Chondrocyte (in vitro differentiated cells): ENCODE measurements at places on chromosomes 1 and 21. TPM values are rescaled to one million over a fixed set of nuclear protein-coding genes. Genes with fewer than 3 reads are reported as not detected.
A peak's percentile ranks its signal among the peaks of the same experiment; 100 is the strongest.

- no peaks in the 10 kb centered on the region for H3K4me1 ChIP-seq
- no peak overlapping the region for H3K27ac ChIP-seq
- DNase-seq = no peak
- no peaks in the 10 kb centered on the region for H3K27me3 ChIP-seq
Observed at GRCh38 chr21:26425576-26425975, 147.5 kb downstream of the CYYR1 start.

The MATN1 gene
- total RNA-seq = 0.19 to 0.82 TPM (median 0.47 TPM) in 3 replicates

The B4GALT3 gene
- 22.4 to 23.7 TPM (median 23.0 TPM) in 3 replicates for total RNA-seq

- H3K4me3 ChIP-seq = no peak overlapping the region
- no peaks in the 10 kb centered on the region for H3K36me3 ChIP-seq
- no peak overlapping the region for H3K27ac ChIP-seq
- DNase-seq = no peak
- H3K27me3 ChIP-seq = no peaks in the 10 kb centered on the region
Observed at GRCh38 chr21:10425856-10426255, 95.5 kb upstream of the TPTE start.

DNA sequence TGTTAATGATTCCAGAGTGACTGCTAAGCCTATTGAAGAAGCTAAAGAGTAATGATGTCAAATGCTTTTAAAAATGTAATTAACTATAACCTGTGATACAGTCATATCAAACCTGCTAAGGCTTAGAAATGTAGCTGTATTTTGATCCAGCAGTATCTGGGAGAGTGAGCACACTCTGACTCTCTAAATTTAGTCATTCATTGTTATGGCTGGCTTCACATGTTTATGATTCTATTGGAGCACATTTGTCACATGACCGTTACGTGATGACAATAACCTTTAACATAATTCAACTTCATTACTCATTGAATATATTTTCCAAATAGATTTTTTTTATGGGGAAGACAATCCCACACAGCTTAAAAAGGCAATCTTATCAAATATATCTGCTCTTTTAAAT, 587.1 kb downstream of the LMO4 start:
- no peaks in the 10 kb centered on the region for H3K27me3 ChIP-seq
- H3K4me3 ChIP-seq = no peak overlapping the region
- no peak for DNase-seq
- H3K27ac ChIP-seq = no peak overlapping the region
- H3K4me1 ChIP-seq = peaks cover 34% of the 10 kb centered on the region

GRCh38 chr1:178483251-178483957, 13.4 kb downstream of the CLEC20A start:
- H3K36me3 ChIP-seq = peaks cover 6% of the 10 kb centered on the region
- no peaks in the 10 kb centered on the region for H3K27me3 ChIP-seq

The OR2L3 gene
- not detected in 3 replicates for total RNA-seq

DNA sequence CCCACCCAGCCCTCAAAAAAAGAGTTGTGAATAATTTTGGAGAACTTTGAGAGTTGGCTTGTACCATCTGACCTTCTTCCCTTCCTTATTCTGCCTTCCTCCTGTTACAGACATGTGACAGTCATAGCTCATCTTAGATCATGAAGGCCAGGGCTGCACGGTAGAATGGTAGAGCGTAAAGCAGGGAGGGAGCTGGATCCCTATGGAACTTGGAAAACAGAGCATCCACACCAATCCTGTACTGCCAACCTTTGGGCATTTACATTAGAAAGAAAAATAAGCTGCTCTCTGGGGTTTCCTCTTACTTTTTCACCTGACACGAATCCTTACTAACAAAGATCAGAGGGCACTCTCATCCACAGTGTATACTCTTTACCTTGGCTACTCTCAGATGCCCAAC, 121.5 kb downstream of the GPR52 start:
- no peaks in the 10 kb centered on the region for H3K36me3 ChIP-seq
- no peaks in the 10 kb centered on the region for H3K27me3 ChIP-seq
- H3K27ac ChIP-seq = no peak overlapping the region
- H3K4me1 ChIP-seq = no peaks in the 10 kb centered on the region
- no peak for DNase-seq

GRCh38 chr1:50857702-50858101, 102.4 kb downstream of the FAF1 start:
- peaks cover 13% of the 10 kb centered on the region for H3K36me3 ChIP-seq
- no peaks in the 10 kb centered on the region for H3K27me3 ChIP-seq
- no peak overlapping the region for H3K27ac ChIP-seq

DNA sequence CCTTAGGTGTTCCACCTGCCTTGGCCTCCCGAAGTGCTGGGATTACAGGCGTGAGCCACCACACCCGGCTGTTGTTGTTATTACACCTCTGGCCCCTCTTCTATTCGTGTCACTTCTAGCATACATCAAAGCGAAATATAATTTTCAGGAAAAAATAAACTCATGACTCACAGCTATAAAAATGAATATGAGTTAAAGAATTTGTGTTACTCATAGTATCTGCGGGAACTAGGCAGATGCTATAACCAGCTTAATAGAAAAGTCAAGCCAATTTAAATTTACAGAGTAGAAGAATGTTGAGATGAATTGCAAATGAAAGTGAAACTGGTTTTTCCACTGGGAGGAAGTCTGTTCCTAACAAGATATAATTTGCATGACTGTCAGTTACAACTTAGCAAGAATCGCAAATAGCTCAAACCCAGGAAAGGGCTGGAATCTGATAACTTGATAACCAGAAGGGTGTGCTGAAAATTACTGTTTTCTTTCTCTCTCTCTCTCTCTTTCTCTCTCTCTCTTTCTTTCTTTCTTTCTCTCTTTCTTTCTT, 11.2 kb downstream of the OR2W3 start:
- DNase-seq = no peak
- H3K27ac ChIP-seq = peak overlapping the region; percentile 5
- no peaks in the 10 kb centered on the region for H3K36me3 ChIP-seq
- no peak overlapping the region for H3K4me3 ChIP-seq
- peaks cover 7% of the 10 kb centered on the region for H3K4me1 ChIP-seq

The NAV1 gene
- total RNA-seq = 201 to 294 TPM (median 211 TPM) in 3 replicates

GRCh38 chr1:206808615-206809014, 36.3 kb upstream of the IL10 start:
- H3K27me3 ChIP-seq = peaks cover 21% of the 10 kb centered on the region
- H3K4me1 ChIP-seq = no peaks in the 10 kb centered on the region

GRCh38 chr1:40634901-40635655, 30.4 kb downstream of the RIMS3 start:
- peaks cover 8% of the 10 kb centered on the region for H3K4me1 ChIP-seq
- H3K27me3 ChIP-seq = no peaks in the 10 kb centered on the region
- no peak overlapping the region for H3K4me3 ChIP-seq

- H3K4me3 ChIP-seq = no peak overlapping the region
- H3K27me3 ChIP-seq = no peaks in the 10 kb centered on the region
- no peak for DNase-seq
- no peaks in the 10 kb centered on the region for H3K36me3 ChIP-seq
- no peaks in the 10 kb centered on the region for H3K4me1 ChIP-seq
- H3K27ac ChIP-seq = no peak overlapping the region
Observed at GRCh38 chr1:190588424-190588823, 110.8 kb upstream of the BRINP3 start.

The ACADM gene
- total RNA-seq = 34.7 to 46.2 TPM (median 35.2 TPM) in 3 replicates

DNA sequence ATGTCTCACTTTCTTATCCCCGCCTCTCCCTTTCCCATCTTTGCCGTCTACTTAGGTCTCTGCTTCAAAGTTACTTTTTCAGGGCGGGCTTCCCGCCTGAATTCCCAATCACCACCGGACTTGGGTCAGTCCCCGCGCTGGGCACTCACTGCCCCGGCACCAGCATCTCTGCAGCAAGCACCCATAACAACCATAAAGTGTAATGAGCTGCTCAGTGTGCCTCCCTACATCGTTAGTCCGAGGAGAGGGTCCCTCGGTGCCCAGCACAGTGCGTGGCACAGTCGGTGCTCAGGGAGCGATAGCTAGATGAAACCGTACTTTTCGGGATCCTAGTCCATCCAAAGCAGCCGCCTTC, 633 bp upstream of the CTPS1 start:
- peak overlapping the region; percentile 76 for H3K4me3 ChIP-seq
- no peak for DNase-seq
- H3K36me3 ChIP-seq = peaks cover 3% of the 10 kb centered on the region
- H3K4me1 ChIP-seq = peaks cover 66% of the 10 kb centered on the region

DNA sequence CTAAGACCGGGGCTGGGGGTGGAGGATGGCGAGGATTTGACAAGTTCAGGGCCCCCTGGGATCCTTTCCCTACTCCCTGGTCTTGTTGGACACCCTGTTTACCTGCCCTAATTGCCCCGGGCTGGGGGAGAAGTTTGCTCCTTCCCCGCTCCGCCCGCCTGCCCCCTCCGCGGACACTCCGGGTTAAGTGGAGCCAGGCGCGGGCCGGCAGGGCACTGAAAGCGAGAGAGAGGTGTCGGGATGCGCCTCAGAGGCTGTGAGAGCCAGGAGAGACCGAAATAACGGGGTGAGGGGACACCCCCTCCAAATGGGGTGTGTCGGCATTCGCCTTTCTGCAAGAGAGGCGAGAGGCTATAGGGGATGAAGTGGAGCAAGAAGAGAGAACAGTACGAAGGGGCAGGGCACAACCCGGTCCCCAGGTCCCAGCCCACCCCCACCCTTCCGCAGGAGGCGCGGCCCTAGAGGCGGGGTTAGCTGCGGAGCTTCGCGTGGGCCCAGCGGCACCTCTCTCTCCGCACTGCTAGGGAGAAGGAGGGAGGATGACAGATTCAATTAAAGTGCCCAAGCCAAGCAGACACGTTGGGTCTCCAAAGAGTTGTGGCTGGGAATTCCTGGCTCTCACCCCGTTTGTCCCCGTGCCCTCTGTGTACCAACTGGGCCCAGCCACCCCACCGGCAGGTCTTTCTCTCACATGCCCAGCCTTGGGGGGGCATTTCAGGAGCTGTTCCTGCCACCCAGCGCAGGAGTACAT, 3.8 kb downstream of the EFNA3 start:
- peaks cover 44% of the 10 kb centered on the region for H3K4me1 ChIP-seq
- peaks cover 24% of the 10 kb centered on the region for H3K27me3 ChIP-seq
- peaks cover 5% of the 10 kb centered on the region for H3K36me3 ChIP-seq
- H3K4me3 ChIP-seq = peak overlapping the region; percentile 16
- DNase-seq = no peak
- H3K27ac ChIP-seq = no peak overlapping the region

- H3K36me3 ChIP-seq = no peaks in the 10 kb centered on the region
- H3K4me1 ChIP-seq = peaks cover 33% of the 10 kb centered on the region
- H3K4me3 ChIP-seq = no peak overlapping the region
- H3K27ac ChIP-seq = no peak overlapping the region
Observed at GRCh38 chr1:67830226-67830625, 3.0 kb downstream of the GNG12 start.

DNA sequence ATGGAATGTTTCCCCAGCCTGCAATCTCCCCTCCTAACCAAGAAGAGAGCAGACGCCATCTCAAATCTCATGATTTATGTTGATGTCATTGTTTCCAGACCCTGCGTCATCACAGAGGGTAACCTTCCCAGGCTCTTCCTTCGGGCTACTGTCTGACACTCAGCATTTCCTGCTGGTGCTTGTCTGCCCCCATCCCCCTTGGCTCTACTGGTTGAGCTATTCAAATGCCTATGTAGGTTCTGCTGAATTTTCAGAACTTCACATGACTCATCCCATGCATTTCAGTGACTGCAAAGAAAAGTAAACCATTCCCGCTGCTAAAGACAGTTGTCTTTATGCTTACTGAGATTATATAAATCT, 24.8 kb upstream of the ITPKB start:
- H3K4me3 ChIP-seq = no peak overlapping the region
- H3K4me1 ChIP-seq = peaks cover 24% of the 10 kb centered on the region
- no peaks in the 10 kb centered on the region for H3K36me3 ChIP-seq
- DNase-seq = no peak
- H3K27me3 ChIP-seq = no peaks in the 10 kb centered on the region
- H3K27ac ChIP-seq = peak overlapping the region; percentile 82

The PGBD5 gene
- 1.5 to 5.4 TPM (median 1.8 TPM) in 3 replicates for total RNA-seq

The OR6F1 gene
- total RNA-seq = not detected in 3 replicates

The RGS1 gene
- not detected in 3 replicates for total RNA-seq

- no peak overlapping the region for H3K27ac ChIP-seq
- no peaks in the 10 kb centered on the region for H3K4me1 ChIP-seq
- no peak overlapping the region for H3K4me3 ChIP-seq
- no peak for DNase-seq
Observed at GRCh38 chr21:30942192-30942591, 60.8 kb upstream of the KRTAP11-1 start.

DNA sequence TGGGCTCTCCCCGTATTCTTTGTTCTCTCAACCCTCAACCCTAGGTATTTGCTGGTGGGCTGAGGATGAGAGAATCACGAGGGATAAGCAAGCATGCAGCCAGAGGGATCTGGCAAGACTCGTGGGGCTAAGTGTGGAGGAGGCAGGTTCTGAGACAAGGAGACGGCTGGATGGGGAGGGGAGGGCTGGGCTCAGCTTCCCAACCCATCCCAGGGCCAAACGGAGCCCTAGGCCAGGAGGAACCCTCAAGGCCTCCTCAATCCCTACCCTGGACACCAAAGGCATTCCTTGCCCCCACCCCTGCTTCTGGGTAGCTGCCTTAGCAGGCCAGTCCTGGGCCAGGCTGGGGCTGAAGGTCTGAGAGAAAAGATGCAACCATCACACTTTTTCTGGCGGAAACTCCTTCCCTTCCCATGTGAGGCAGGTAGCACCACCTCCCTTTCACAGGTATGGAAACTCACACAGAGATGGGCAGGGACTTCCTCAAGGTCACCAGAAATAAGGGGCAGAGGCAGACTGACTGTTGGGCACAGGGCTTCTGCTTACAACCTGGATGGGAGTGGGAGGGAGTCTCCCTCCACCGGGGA, 6.2 kb downstream of the MEF2D start:
- H3K27me3 ChIP-seq = no peaks in the 10 kb centered on the region
- no peak overlapping the region for H3K27ac ChIP-seq
- H3K4me3 ChIP-seq = no peak overlapping the region
- peaks cover 95% of the 10 kb centered on the region for H3K4me1 ChIP-seq
- H3K36me3 ChIP-seq = peaks cover 1% of the 10 kb centered on the region
- DNase-seq = peak; percentile 77

The AK4 gene
- 43.0 to 94.5 TPM (median 87.9 TPM) in 3 replicates for total RNA-seq

DNA sequence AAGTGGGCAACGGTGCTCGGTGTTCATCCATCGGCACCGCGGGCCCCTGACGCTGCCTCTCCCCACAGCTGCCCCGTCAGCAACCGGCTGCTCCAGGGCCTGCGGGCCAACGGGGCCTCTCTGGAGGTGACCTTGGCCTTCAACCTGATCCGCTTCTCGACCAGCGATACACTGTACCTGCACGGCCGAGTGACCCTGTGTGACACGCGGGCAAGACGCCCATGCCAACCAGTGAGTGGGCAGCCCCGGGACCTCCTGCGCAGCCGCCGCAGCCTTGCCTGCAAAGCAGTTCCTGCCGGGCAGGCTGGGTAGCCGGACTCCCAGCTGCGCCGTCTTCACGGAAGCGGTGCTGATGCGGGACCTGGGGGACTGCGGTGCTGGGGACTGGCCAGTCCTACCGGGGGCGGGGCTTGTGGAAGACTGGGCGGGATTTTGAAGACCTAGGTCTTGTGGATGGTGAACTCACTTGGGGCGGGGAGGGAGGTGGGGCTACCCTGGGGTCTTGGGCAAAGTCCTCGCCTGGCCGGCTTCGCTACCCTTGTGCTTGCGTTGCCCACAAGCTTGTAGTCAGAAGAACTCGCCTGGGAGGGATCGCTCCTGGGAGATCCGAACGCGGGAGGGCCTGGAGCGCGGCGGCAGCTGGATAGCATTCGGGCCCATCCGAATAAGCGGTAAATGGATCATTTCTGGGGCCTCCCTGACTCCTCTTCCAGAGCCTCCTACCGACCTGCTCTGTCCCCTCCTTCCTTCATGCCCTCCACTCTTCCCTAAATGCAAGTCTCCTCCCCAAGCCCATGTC, 8.8 kb upstream of the CEP85 start:
- no peak for DNase-seq
- H3K36me3 ChIP-seq = no peaks in the 10 kb centered on the region
- peaks cover 5% of the 10 kb centered on the region for H3K27me3 ChIP-seq
- no peak overlapping the region for H3K27ac ChIP-seq
